ENCODE measurements at places on chromosomes 5 and 9.

DNA sequence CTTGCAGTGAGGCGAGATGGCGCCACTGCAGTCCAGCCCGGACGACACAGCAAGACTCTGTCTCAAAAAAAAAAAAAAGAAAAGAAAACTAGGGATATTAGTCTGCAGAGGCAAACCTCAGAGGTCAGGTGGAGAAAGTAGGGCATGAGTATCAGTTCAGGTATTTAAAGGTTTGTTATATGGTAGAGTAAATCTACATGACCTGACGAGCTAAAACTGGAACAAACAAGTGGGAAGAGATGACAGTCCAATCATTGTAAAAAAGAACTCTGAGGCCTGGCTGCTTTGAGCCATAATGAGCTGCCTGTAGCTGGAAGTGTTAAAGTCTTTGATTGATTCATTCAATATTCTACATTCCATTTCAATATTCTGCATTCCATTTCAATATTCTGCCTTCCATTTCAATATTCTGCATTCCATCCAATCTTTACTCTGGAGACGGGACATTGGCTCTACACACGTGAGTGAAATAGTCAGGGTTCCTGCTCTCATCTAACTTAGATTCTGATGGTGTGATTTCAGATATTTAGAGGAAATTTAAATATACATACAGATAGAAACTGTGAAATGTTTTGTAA, 28.9 kb upstream of the GRAMD2B start:
- DNase-seq = no peak
- no peaks in the 10 kb centered on the region for H3K27me3 ChIP-seq
- no peak overlapping the region for H3K4me3 ChIP-seq
- H3K36me3 ChIP-seq = no peaks in the 10 kb centered on the region
- no peaks in the 10 kb centered on the region for H3K4me1 ChIP-seq

- no peaks in the 10 kb centered on the region for H3K4me1 ChIP-seq
- DNase-seq = no peak
- H3K4me3 ChIP-seq = no peak overlapping the region
- no peak overlapping the region for H3K27ac ChIP-seq
- H3K27me3 ChIP-seq = no peaks in the 10 kb centered on the region
These were observed 43.8 kb downstream of the NDFIP1 start for GRCh38 chr5:142152384-142152732.

- peaks cover 2% of the 10 kb centered on the region for H3K27me3 ChIP-seq
- H3K27ac ChIP-seq = no peak overlapping the region
- no peak overlapping the region for H3K4me3 ChIP-seq
These were observed 19.6 kb downstream of the PRUNE2 start for GRCh38 chr9:76886318-76886717.

DNA sequence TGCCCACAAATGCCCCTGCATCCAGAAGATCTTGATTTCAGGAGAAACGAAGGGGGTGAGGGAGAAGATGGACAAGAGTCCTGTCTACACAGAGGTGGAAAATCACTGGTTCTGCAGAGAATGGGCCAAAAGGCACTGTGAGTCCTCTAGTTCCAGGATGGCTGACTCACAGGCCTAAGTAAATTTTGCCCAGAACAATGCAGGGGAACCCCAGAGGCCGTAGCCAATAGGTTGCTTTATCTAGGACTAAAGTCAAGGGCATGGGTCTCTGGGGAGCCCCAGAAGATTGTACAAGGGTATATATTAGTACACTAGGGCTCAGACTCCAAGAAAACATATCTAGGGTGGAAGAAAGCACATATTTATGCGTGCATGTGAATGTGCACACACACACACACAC, 98.0 kb downstream of the SLIT3 start:
- H3K4me1 ChIP-seq = no peaks in the 10 kb centered on the region

- H3K27ac ChIP-seq = no peak overlapping the region
- H3K36me3 ChIP-seq = no peaks in the 10 kb centered on the region
- DNase-seq = no peak
- peak overlapping the region; percentile 83 for H3K4me3 ChIP-seq
- peaks cover 10% of the 10 kb centered on the region for H3K4me1 ChIP-seq
These were observed 704 bp downstream of the CCDC112 start for GRCh38 chr5:115295777-115296123.

- no peaks in the 10 kb centered on the region for H3K27me3 ChIP-seq
- no peak overlapping the region for H3K4me3 ChIP-seq
- H3K36me3 ChIP-seq = peaks cover 39% of the 10 kb centered on the region
- no peak for DNase-seq
- peaks cover 2% of the 10 kb centered on the region for H3K4me1 ChIP-seq
These were observed 126.2 kb downstream of the MAPKAP1 start for GRCh38 chr9:125580701-125581286.

GRCh38 chr5:159877894-159878448, 38.3 kb upstream of the ADRA1B start:
- H3K4me3 ChIP-seq = no peak overlapping the region
- no peak for DNase-seq
- H3K27me3 ChIP-seq = peaks cover 2% of the 10 kb centered on the region
- no peaks in the 10 kb centered on the region for H3K4me1 ChIP-seq
- no peak overlapping the region for H3K27ac ChIP-seq

DNA sequence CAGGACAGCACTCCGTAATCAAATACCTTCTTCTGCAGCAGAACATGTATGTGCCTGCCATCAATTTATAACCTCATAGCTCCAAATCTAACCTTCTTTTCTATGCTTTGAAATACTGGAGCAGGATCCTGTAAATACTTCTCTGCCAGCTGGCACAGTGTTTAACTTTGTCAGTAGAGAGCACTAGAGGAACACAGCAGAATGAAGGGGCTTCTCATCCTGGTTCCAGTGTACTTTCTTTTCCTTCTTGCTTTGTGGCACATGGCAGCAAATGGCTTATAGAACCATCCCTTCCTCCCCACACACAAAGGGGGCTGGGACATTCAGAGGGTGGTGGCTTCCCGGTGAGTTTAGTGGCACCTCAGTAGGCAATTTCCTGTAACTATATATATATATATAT, 3.8 kb upstream of the FBXW11 start:
- DNase-seq = no peak
- H3K27ac ChIP-seq = no peak overlapping the region
- H3K4me1 ChIP-seq = peaks cover 9% of the 10 kb centered on the region
- no peaks in the 10 kb centered on the region for H3K27me3 ChIP-seq
- peaks cover 2% of the 10 kb centered on the region for H3K36me3 ChIP-seq

DNA sequence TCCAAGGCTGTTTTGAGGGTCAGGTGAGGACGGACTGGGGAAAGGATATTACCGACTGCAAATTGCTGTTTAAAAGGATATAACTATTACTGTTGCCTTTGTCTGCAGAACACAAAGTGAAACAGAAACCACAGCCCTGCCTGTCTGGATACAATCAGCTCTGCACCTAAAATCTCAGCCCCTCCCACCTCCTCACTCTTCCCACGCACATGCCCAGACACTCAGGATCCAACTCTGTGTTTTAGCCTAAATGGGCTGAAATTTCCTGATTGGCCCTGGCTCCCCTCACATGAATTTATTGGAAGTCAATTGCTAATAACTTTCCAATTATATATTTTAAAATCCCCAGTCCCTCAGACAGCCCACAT, 176.3 kb upstream of the PPP1R26 start:
- H3K36me3 ChIP-seq = no peaks in the 10 kb centered on the region
- no peaks in the 10 kb centered on the region for H3K4me1 ChIP-seq
- no peak for DNase-seq
- no peaks in the 10 kb centered on the region for H3K27me3 ChIP-seq
- no peak overlapping the region for H3K4me3 ChIP-seq
- H3K27ac ChIP-seq = no peak overlapping the region

GRCh38 chr9:5938449-5938848, 47.8 kb downstream of the MLANA start:
- H3K36me3 ChIP-seq = peaks cover 2% of the 10 kb centered on the region
- DNase-seq = no peak
- H3K27me3 ChIP-seq = no peaks in the 10 kb centered on the region
- no peaks in the 10 kb centered on the region for H3K4me1 ChIP-seq
- no peak overlapping the region for H3K4me3 ChIP-seq

GRCh38 chr5:178463321-178464155, 126.7 kb downstream of the COL23A1 start:
- DNase-seq = no peak
- no peaks in the 10 kb centered on the region for H3K4me1 ChIP-seq
- no peak overlapping the region for H3K4me3 ChIP-seq
- no peaks in the 10 kb centered on the region for H3K27me3 ChIP-seq
- H3K36me3 ChIP-seq = no peaks in the 10 kb centered on the region

DNA sequence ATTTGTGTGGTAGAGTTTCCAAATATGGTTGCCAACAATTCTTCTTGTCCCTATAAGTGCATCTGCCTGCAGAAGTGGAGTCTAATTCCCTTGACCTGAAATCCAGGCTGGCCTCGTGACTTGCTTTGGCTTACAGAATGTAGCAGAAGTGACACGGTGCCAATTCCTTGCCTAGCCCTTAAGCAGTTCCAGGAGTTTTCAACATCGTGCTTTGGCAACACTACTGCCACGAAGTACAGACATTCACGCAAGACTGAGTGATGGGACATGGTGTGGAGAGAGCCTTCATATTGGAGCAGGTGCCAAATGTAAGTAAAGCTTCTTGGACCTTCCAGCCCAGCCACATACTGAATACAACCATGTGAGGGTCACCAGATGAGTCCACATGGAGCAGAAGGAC, 92.9 kb upstream of the NEK6 start:
- no peak for DNase-seq
- no peak overlapping the region for H3K4me3 ChIP-seq
- H3K36me3 ChIP-seq = no peaks in the 10 kb centered on the region
- peaks cover 1% of the 10 kb centered on the region for H3K4me1 ChIP-seq
- peaks cover 60% of the 10 kb centered on the region for H3K27me3 ChIP-seq
- H3K27ac ChIP-seq = no peak overlapping the region

GRCh38 chr5:122581629-122582028, 193.3 kb upstream of the SNX2 start:
- H3K27me3 ChIP-seq = no peaks in the 10 kb centered on the region
- no peaks in the 10 kb centered on the region for H3K4me1 ChIP-seq
- H3K36me3 ChIP-seq = no peaks in the 10 kb centered on the region
- no peak overlapping the region for H3K4me3 ChIP-seq

GRCh38 chr9:95193067-95193466, 124.4 kb downstream of the FANCC start:
- peaks cover 5% of the 10 kb centered on the region for H3K36me3 ChIP-seq
- no peak overlapping the region for H3K27ac ChIP-seq
- no peak for DNase-seq
- H3K27me3 ChIP-seq = no peaks in the 10 kb centered on the region
- H3K4me1 ChIP-seq = peaks cover 31% of the 10 kb centered on the region

DNA sequence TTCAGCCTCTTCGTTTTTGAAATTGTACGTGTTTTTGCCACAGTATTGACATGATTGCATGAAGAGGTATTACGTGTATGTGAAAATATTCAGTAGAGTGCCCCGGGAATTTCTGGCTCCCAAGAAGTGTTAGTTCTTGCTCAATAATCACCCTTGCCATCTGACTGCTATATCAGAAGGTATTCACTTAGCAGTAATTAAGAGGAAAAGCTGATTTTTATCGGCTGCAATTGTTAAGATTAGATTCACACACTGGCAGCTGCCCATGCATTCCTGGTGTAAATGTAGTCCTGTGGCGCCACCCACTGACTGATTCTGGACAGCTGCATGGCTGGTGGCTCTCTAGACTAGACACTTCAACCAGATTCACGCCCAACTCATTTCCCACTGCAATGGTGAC, 440.1 kb upstream of the ADAMTS16 start:
- no peaks in the 10 kb centered on the region for H3K27me3 ChIP-seq
- DNase-seq = no peak
- H3K36me3 ChIP-seq = no peaks in the 10 kb centered on the region
- H3K4me3 ChIP-seq = no peak overlapping the region
- no peak overlapping the region for H3K27ac ChIP-seq
- H3K4me1 ChIP-seq = no peaks in the 10 kb centered on the region

GRCh38 chr9:136080716-136081112, 14.4 kb downstream of the NACC2 start:
- no peak for DNase-seq
- no peak overlapping the region for H3K4me3 ChIP-seq
- no peaks in the 10 kb centered on the region for H3K27me3 ChIP-seq
- H3K36me3 ChIP-seq = no peaks in the 10 kb centered on the region
- no peak overlapping the region for H3K27ac ChIP-seq

GRCh38 chr5:40601198-40601868, 78.4 kb upstream of the PTGER4 start:
- H3K36me3 ChIP-seq = peaks cover 6% of the 10 kb centered on the region
- DNase-seq = no peak
- no peak overlapping the region for H3K27ac ChIP-seq
- H3K4me1 ChIP-seq = peaks cover 49% of the 10 kb centered on the region
- H3K4me3 ChIP-seq = no peak overlapping the region

GRCh38 chr9:128136816-128137793, 9.6 kb upstream of the PTGES2 start:
- H3K36me3 ChIP-seq = no peaks in the 10 kb centered on the region
- no peak for DNase-seq
- no peak overlapping the region for H3K27ac ChIP-seq

- DNase-seq = no peak
- H3K4me1 ChIP-seq = peaks cover 20% of the 10 kb centered on the region
- H3K36me3 ChIP-seq = no peaks in the 10 kb centered on the region
- peaks cover 30% of the 10 kb centered on the region for H3K27me3 ChIP-seq
- no peak overlapping the region for H3K27ac ChIP-seq
These were observed 15.8 kb upstream of the NTNG2 start for GRCh38 chr9:132146039-132146438.

- no peaks in the 10 kb centered on the region for H3K27me3 ChIP-seq
- no peak for DNase-seq
- no peak overlapping the region for H3K27ac ChIP-seq
- H3K4me3 ChIP-seq = no peak overlapping the region
- H3K36me3 ChIP-seq = no peaks in the 10 kb centered on the region
These were observed 243.1 kb upstream of the COX7C start for GRCh38 chr5:86374611-86375010.

DNA sequence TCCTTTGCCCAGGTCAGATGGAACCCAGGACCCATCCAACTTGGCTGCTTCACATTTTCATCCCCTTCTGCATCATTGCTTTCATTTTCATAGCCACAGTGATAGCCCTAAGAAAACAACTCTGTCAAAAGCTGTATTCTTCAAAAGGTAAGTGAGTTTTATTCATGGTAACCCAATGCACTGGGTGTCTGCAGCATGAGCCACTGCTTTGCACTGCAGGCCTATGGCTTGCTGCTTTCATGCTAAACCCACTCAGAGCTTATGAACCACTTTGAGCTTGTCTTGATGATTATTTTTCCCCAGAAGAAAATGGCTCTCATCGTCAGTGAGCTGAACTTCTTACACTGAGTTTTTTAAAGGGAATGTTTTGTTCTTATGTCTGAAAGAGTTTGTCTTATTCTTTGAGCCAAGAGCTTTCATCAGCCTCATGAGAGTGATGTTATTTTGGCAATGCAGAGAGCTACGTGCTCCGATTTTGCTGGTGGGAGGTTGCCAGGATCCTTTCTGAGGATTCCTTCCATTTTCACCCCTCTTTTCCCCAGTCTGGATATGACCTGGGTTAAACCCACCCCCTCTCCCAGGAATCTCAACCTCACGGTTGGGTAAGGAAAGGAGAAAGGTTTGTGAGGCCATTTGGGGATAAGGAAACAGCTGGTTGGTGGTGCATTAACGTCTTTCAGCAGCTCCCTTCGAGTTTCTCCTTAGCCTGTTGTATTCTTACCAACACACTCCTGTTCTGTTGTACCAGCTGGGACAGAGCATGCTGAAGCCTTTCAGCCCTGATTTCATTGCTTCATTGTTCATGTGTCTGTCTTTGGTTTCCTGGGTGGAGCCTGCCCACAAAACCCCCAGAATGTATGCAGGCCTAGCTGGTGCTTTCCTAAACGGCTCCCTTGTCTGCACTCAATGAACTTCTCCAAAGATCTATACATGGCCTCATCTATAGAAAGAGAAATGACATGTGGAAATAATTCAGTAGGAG, 47.6 kb downstream of the PDCD1LG2 start:
- H3K4me3 ChIP-seq = peak overlapping the region; percentile 62
- peak; percentile 54 for DNase-seq
- peaks cover 35% of the 10 kb centered on the region for H3K36me3 ChIP-seq
- H3K27me3 ChIP-seq = no peaks in the 10 kb centered on the region

- no peak overlapping the region for H3K27ac ChIP-seq
- peaks cover 10% of the 10 kb centered on the region for H3K4me1 ChIP-seq
- no peak for DNase-seq
- H3K36me3 ChIP-seq = peaks cover 3% of the 10 kb centered on the region
- no peak overlapping the region for H3K4me3 ChIP-seq
These were observed 4.3 kb upstream of the GPX3 start for GRCh38 chr5:151015974-151016587.

All from T-helper 2 cell treated with Interferon-gamma antibody and Interleukin-4, amounts not matched to agents 5 μg/mL and 100 μg/mL, for 36 hours (primary cell).